ENCODE measurements at places on chromosomes 16 and 17. TPM values are rescaled to one million over a fixed set of nuclear protein-coding genes. Genes with fewer than 3 reads are reported as not detected.

GRCh38 chr16:8957063-8957397 lies 6.7 kb downstream of the USP7 start:
- H3K4me3 ChIP-seq, result no peak overlapping the region
- H3K4me1 ChIP-seq, result peaks cover 90% of the 10 kb centered on the region
- no peak for DNase-seq

- peaks cover 1% of the 10 kb centered on the region for H3K36me3 ChIP-seq
- peaks cover 12% of the 10 kb centered on the region for H3K4me1 ChIP-seq
- H3K27me3 ChIP-seq, result peaks cover 8% of the 10 kb centered on the region
Measured at GRCh38 chr16:9134739-9135138, 43.3 kb downstream of the HAPSTR1 start.

GRCh38 chr16:63315229-63315628 lies 1279.0 kb upstream of the CDH8 start:
- no peak overlapping the region for H3K4me3 ChIP-seq
- no peaks in the 10 kb centered on the region for H3K36me3 ChIP-seq
- H3K4me1 ChIP-seq, result no peaks in the 10 kb centered on the region
- H3K27ac ChIP-seq, result no peak overlapping the region
- no peaks in the 10 kb centered on the region for H3K27me3 ChIP-seq

- no peaks in the 10 kb centered on the region for H3K27me3 ChIP-seq
- DNase-seq, result no peak
- H3K36me3 ChIP-seq, result no peaks in the 10 kb centered on the region
- no peak overlapping the region for H3K27ac ChIP-seq
- no peaks in the 10 kb centered on the region for H3K4me1 ChIP-seq
Measured at GRCh38 chr17:10266296-10266876, 68.0 kb upstream of the GAS7 start.

- no peaks in the 10 kb centered on the region for H3K36me3 ChIP-seq
- DNase-seq, result peak; percentile 31
- H3K4me3 ChIP-seq, result peak overlapping the region; percentile 45
- H3K4me1 ChIP-seq, result peaks cover 32% of the 10 kb centered on the region
- peak overlapping the region; percentile 88 for H3K27ac ChIP-seq
Measured at GRCh38 chr17:49687878-49688491, 10.1 kb upstream of the SPOP start.

- H3K4me3 ChIP-seq, result no peak overlapping the region
- H3K27ac ChIP-seq, result no peak overlapping the region
- no peaks in the 10 kb centered on the region for H3K36me3 ChIP-seq
- peaks cover 8% of the 10 kb centered on the region for H3K27me3 ChIP-seq
Measured at GRCh38 chr16:17827313-17827712, 356.6 kb upstream of the XYLT1 start.

DNA sequence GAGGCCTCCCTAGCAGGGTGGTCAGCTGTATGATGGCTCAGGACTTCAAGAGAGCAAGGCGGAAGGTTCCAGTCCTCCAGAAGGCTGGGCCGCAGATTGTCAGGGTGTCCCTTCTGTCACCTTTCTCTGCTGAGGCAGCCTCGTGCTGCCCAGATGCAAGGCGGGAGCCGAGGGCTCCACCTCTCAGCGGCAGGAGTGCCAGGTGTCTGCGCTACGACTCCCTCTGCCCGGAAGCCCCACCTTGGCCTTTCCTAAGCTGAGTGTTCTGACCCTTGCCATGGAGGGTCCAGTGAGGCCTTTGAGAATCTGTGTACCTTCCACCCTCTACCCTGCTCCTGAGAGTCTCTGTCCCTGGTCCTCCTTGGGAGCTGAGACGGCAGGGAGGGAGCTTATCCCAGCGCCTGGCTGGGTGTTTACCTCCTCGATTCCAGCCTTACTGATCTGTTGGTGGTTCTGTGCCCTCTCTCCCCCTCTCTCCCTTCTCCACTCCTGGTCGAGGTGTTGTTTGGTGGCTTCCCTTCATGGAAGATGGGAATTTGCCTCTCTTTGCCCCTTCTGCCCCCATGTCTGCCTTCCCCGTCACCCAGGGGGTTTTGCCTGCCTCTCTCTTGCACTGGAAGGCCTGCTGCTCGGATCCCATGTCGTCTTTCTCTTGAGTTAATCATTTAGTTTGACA lies 2.2 kb upstream of the ZNF750 start:
- H3K27ac ChIP-seq, result no peak overlapping the region
- H3K27me3 ChIP-seq, result no peaks in the 10 kb centered on the region
- no peak for DNase-seq
- no peak overlapping the region for H3K4me3 ChIP-seq

DNA sequence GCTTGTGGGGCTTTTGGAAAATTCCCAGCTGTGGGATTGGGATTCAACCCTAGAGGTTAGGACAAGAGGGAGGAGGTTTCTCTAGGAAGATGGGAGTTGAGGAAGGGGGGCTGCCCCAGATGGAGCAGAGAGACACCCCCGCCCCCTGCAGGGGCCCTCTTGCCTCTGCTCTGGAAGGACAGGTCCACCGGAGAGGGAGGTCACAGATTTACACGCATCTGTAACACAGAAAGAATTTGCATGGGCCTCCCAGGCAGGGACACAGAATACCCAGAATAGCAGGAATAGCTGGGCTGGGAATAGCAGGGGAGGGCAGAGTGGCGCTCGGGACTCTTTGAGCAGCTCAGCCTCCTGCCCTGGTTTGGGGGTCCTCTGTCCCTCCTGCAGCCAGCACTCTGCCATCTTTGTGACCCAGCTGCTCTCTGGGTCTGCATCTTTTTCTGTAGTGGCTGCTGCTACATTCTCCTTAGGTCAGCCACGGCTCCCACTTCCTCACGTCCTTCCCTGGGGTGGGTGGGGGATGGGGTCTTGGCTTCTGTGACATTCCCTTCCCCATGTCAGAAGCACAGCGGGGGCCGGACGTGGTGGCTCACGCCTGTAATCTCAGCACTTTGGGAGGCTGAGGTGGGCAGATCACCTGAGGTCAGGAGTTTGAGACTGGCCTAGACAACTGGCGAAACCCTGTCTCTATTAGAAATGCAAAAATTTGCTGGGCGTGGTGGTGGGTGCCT lies 33.9 kb upstream of the PLLP start:
- H3K27ac ChIP-seq, result no peak overlapping the region
- no peaks in the 10 kb centered on the region for H3K27me3 ChIP-seq
- DNase-seq, result no peak
- peaks cover 15% of the 10 kb centered on the region for H3K4me1 ChIP-seq

GRCh38 chr16:63195336-63195735 lies 1159.1 kb upstream of the CDH8 start:
- no peak overlapping the region for H3K27ac ChIP-seq
- H3K4me3 ChIP-seq, result no peak overlapping the region
- no peaks in the 10 kb centered on the region for H3K36me3 ChIP-seq

DNA sequence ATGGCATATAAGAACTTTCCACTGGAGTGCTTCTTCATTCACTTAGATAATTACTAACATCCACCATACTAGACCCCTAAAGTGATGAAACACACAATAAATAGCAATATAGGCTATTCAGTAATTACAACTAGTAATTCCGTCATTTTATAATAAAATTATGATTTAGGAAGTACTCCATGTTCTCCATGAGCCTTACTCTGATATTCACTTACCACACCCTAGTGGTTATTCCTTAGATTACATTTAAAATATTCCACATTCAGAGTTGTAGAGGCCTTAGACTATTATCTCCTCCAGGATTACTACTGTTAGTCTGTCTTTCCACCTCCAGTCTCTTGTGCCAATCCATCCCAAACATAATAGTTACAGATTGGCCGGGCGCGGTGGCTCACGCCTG lies 62.4 kb downstream of the STH start:
- no peak overlapping the region for H3K27ac ChIP-seq
- DNase-seq, result no peak
- H3K4me3 ChIP-seq, result no peak overlapping the region
- H3K4me1 ChIP-seq, result peaks cover 32% of the 10 kb centered on the region

- peaks cover 31% of the 10 kb centered on the region for H3K36me3 ChIP-seq
- H3K4me3 ChIP-seq, result no peak overlapping the region
- DNase-seq, result no peak
Measured at GRCh38 chr17:72890711-72891110, 201.8 kb downstream of the SLC39A11 start.

DNA sequence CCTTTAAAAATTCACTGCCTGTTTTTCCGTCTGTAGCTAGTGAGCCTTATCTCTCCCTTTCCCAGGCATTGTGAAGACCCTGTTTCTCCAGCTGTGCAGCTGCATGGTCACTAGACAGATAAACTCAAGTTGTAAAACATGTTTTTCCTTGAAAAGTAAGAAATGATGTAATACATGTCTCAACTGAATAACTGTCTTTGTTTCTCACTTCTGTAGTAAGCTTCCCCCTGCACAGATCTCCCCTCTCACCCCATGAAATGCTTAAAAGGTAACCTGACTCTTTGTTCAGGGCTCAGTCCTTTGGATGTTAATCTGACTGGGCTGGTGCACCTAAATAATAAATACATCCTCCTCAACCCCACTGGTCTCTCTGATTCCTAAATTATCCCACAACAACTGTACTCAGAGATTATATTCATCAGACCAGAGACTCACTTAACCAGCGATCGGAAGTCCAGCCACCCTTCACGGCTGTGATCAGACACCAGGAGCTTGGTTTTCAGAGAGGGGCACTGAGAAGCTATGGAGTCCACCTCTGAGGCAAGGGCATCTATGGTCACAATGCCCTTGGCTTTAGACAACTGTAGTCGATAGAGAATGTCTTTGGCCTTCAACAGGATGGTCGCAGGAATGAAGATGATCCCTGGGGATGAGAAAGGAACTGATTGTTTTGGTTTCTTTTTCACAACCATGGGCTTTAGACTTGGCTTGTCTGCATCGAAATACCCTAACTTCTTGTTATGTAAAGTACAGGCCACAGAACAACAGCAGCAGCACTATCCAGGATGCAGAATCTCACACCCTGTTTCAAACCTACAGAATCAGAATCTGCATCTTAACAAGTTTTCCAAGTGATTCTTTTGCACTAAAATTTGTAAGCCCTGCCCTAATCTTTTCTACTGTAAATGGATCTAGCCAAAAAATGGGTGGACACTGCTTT lies 15.4 kb downstream of the ACSM1 start:
- H3K27me3 ChIP-seq, result peaks cover 3% of the 10 kb centered on the region
- no peaks in the 10 kb centered on the region for H3K36me3 ChIP-seq
- no peak overlapping the region for H3K27ac ChIP-seq
- H3K4me3 ChIP-seq, result no peak overlapping the region
- no peak for DNase-seq
- H3K4me1 ChIP-seq, result peaks cover 17% of the 10 kb centered on the region

GRCh38 chr17:17375841-17376240 lies 72.7 kb downstream of the NT5M start:
- no peaks in the 10 kb centered on the region for H3K4me1 ChIP-seq
- peaks cover 2% of the 10 kb centered on the region for H3K27me3 ChIP-seq
- H3K4me3 ChIP-seq, result no peak overlapping the region

DNA sequence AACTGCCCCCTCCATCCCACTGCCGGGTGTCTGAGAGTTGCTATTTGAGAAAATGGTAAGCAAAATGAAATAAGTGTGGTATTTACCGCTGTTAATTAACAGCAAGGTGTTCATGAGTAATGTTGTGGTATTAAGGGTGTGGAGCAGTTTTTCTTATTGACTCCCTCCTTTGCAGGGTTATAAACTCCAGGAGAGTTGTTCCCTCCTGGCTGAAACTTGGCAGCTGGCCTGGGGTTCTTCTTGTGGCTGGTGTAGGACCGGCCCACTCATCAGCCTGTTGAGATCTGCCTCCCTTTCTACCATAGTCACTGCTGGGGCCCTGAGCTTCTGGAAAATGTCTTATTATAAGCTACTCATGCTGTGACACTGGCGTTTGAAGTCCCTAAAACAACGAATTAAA lies 128.6 kb downstream of the SOX9 start:
- no peak overlapping the region for H3K4me3 ChIP-seq
- no peak overlapping the region for H3K27ac ChIP-seq
- DNase-seq, result no peak
- no peaks in the 10 kb centered on the region for H3K4me1 ChIP-seq
- no peaks in the 10 kb centered on the region for H3K36me3 ChIP-seq
- H3K27me3 ChIP-seq, result no peaks in the 10 kb centered on the region

- no peak overlapping the region for H3K27ac ChIP-seq
- H3K36me3 ChIP-seq, result no peaks in the 10 kb centered on the region
- no peaks in the 10 kb centered on the region for H3K27me3 ChIP-seq
- H3K4me3 ChIP-seq, result no peak overlapping the region
- peaks cover 9% of the 10 kb centered on the region for H3K4me1 ChIP-seq
Measured at GRCh38 chr17:65092262-65092661, 35.7 kb upstream of the GNA13 start.

DNA sequence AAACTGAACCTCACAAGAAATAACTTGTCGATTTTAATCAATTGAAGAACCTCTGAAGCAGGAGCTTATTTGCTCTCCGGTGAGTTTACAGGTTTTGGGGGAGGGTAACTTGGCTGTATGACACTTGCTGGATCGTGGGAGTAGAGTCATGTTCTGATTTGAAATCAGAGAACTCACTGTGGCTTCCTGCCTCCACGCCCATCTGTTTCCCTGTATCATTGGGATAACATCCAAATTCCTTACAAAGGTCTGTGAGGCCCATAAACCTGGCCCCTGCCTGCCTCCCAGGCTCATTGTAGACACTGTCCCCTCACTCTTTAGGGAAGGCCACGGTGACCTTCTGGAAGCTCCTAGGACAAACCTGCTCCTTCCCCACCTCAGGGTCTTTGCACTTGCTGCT lies 48.3 kb downstream of the C17orf67 start:
- H3K27ac ChIP-seq, result peak overlapping the region; percentile 6
- no peak overlapping the region for H3K4me3 ChIP-seq
- peaks cover 2% of the 10 kb centered on the region for H3K27me3 ChIP-seq
- H3K4me1 ChIP-seq, result peaks cover 35% of the 10 kb centered on the region
- H3K36me3 ChIP-seq, result peaks cover 4% of the 10 kb centered on the region

DNA sequence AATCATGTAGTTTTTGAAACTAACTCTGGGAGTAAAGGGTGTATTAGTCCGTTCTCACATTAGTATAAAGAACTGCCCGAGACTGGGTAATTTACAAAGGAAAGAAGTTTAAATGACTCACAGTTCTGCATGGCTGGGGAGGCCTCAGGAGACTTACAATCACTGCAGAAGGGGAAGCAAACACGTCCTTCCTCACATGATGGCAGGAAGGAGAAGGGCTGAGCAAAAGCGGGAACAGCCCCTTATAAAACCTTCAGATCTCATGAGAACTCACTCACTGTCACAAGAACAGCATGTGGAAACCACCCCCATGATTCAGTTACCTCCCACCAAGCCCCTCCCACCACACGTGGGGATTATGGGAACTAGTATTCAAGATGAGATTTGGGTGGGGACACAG lies 256.5 kb upstream of the TNRC6C start:
- no peak for DNase-seq
- H3K27ac ChIP-seq, result no peak overlapping the region
- peaks cover 3% of the 10 kb centered on the region for H3K27me3 ChIP-seq
- no peak overlapping the region for H3K4me3 ChIP-seq
- H3K36me3 ChIP-seq, result peaks cover 14% of the 10 kb centered on the region

TUBD1 gene
- total RNA-seq, result 12.7 TPM

TP53TG3 gene
- not detected for total RNA-seq

CASKIN1 gene
- 0.36 TPM for total RNA-seq

ZSCAN10 gene
- not detected for total RNA-seq

KCTD2 gene
- total RNA-seq, result 20.6 TPM

Measured in activated CD4-positive, alpha-beta memory T cell treated with anti-CD3 and anti-CD28 coated beads for 36 hours (primary cell).